ENCODE measurements at places on chromosomes 12 and 14.

DNA sequence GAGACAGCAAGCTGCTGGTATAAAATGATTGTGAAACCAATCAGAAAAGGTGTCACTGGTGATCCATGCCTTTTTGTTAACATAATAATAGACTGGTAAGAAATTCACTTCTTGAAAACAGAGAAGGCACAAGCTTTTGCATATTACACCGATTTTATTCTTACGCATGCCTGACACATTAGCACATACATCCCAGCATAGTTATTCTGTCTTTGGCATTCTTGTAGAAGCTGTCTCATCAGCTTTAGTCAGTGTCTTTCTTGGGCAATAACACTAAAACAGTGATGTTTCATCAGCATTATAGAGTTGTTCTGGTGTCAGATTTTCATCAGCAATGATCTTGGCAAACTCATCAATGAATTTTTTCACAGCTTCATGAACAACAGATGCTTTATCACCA, 283.4 kb upstream of the TMTC1 start:
- DNase-seq, result no peak

- no peak for DNase-seq
Measured at GRCh38 chr14:31895206-31895605, 181.9 kb upstream of the ARHGAP5 start.

GRCh38 chr12:13147688-13148484, 44.4 kb upstream of the GSG1 start:
- no peak for DNase-seq

GRCh38 chr12:4091016-4091743, 182.4 kb upstream of the CCND2 start:
- no peak for DNase-seq

- no peak for DNase-seq
Measured at GRCh38 chr12:5969974-5970690, 25.1 kb upstream of the ANO2 start.

DNA sequence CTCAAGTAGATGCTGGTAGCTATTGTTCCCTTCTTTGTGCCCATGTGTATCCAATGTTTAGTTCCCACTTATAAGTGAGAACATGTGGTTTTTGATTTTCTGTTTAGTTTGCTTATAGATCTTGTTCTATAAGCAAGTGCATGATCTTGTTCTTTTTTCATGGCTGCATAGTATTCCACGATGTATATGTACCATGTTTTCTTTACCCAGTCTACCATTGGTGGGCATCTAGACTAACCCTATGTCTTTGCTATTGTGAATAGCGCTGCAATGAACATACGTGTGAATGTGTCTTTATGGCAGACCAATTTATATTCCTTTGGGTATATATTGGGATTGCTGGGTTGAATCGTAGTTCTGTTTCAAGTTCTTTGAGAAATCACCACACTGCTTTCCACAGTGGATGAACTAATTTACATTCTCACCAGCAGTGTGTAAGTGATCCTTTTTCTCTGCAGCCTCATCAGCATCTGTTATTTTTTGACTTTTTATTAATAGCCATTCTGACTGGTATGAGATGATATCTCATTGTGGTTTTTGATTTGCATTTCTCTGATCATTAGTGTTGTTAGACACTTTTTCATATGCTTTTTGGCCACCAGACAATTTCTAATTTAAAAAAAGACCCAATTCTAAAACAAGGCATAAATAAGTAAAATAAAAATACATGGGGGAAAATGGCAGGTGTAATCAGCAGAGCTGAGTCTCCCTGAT, 50.6 kb downstream of the CPM start:
- no peak for DNase-seq

- DNase-seq, result no peak
Measured at GRCh38 chr12:8449355-8449859, 6.4 kb upstream of the CLEC6A start.

- no peak for DNase-seq
Measured at GRCh38 chr12:47268501-47269454, 189.0 kb upstream of the AMIGO2 start.

- peak; percentile 88 for DNase-seq
Measured at GRCh38 chr12:49336645-49337584, at the start of gene C1QL4. C1QL4 (minus strand) TSS chr12:49337188; CDS start chr12:49336477, 711 bp downstream.

DNA sequence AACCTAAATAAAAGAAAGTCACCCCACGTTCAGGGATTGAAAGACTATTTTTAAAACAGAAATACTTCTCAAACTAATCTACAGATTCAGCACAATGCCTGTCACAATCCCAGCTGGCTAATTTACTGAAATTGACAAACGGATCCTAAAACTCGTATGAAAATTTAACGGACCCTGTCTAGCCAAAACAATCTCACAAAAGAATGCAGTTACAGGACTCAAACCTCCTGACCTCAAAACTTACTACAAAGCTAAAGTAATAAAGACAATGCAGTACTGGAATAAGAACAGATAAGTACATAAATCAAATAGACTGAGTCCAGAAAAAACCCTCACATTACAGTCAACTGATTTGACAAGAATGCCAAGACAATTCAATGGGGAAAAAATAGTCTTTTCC, 48.8 kb downstream of the IPO8 start:
- no peak for DNase-seq

GRCh38 chr12:103172447-103173112, 215.1 kb downstream of the ASCL1 start:
- DNase-seq, result no peak

DNA sequence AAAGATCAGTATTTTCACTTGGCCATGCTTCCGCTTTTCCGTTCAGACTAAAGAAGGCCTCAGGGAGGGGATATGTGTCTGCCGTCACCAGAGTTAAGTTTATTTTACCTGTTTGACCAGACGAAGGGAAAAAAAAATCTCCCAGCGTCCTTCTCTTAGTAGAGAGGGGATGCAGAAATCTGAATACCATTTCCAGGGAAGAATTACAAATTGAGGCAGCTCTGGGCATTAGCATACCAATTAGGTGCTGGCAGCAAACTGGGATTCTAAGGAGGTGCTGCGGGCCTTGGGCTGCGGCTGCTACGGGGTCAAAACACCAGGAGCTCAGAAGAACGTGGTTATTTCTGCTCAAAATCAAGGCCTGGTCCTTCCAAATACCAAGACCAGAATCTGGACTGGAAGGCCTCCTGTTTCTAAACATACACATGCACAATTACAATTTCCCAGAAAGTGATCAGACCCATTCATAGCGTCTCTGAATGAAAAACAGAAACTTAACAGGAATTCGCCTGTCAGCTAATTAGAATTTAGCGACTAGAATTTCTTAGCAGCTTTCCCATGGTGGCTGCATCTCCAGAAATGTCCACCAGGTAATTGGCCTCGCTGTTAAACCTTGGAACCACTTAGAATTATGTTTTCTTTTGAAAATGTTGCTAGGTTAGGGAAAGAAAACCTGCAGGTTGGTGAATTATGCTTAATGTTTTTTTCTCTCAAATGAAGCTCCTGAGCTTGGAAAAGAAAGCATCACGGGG, 617.0 kb downstream of the VRK1 start:
- no peak for DNase-seq

GRCh38 chr12:126389220-126389841, 1324.1 kb downstream of the AACS start:
- DNase-seq, result no peak

Data from WERI-Rb-1 (cell line).